ENCODE measurements at places on chromosomes 13 and 19.
A peak's percentile ranks its signal among the peaks of the same experiment; 100 is the strongest.

GRCh38 chr13:29619995-29620394 is 24.5 kb upstream of the SLC7A1 start:
- DNase-seq = no peak

- DNase-seq = peak; percentile 97
Observed at GRCh38 chr19:35643255-35644205, 2.0 kb downstream of the ETV2 start.

DNA sequence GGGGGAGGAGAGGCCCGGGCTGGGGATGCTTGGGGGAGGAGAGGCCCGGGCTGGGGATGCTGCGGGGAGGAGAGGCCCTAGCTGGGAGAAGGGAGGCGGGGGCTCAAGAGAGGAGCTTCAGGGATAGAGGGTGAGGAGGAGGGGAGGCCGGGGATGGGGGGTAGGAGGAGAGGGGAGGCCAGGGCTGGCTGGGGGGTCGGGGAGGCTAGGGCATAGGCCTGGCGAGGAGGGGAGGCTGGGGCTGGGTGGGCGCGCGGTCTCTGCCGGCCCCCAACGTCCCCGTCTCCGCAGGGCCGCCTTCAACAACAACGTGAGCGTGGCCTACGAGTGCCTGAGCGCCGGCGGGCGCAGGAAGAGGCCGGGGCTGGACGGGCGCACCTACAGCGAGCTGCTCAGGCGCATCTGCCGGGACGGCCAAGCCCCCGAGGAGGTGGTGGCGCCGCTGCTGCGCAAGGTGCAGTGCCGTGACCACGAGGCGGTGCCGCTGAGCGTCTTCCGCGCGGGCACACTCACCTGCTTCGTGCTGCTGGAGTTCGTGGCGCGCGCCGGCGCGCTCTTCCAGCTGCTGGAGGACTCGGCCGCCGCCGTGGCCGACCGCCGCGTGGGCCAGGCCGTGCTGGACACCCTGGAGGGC is 11.4 kb downstream of the TPGS1 start:
- DNase-seq = no peak

DNA sequence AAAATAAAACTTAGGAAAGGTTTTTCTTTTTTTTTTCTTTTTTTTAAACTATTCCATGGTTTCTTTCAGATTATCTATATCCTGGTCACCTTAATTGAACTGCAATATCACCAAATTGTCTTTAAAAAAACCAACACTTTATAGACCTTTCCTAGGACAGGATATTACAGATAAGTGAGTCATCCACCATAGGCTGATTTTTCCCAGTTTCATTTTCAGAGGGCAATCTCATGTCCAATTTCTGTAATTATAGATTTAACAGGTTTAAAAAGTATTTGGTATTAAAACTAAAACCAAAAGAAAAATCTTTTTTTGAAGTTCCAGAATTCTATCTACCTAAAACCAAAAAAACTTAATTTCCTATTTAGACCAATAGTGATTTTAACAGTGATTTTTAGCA is 13.2 kb downstream of the SPART start:
- DNase-seq = no peak

DNA sequence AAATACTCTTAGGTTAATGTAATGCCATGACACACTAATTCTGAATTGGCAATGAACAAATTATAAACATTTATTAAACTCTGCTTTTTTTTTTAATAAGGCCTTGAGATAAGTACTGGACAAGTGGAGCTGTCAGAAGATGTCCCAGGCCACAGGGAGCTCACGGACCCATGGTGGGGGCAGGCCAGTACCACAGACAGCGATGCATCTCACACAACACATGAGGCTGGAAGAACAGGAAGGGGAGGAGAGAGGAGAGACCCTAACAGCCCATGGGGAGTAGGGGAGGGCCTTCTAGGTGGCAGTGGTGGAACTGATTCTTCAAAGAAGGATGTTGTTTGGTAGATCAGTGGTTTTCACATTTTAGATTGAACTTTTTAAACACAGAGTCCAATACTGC is 128.4 kb downstream of the LHFPL6 start:
- DNase-seq = no peak

DNA sequence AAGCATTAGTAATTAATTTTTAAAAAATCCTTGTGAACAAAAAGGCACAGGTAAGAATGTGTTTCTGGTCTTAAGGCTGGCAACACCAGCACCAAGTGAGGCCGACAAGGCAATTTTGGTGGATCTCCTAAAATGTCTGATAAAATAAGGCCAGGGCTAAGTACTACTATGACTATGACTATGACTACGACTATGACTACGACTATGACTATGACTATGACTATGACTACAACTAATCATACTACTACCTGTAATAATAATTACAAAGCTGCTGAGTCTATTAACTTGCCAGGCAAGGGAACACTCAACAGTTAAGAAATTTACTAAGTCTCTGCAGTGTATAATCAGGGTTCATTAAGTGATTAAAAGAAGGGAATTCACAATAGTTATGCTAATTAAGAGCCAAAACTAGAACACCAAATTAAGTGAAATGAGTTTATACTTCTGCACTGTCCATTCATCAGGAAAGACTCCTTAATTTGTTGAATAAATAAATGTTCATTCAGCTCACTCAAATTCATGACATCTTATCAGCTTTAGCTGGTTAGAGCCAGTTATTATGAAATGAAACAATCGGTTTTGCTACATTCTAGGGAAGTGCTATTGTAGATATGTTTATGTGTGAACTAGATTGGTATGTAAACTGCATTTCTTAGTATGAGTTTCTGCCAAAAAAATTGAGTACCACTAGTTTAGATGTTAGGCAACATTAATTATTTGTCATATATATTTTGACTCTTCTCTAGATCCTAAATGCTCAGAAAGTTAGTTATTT is 1626.2 kb upstream of the PCDH20 start:
- DNase-seq = no peak

DNA sequence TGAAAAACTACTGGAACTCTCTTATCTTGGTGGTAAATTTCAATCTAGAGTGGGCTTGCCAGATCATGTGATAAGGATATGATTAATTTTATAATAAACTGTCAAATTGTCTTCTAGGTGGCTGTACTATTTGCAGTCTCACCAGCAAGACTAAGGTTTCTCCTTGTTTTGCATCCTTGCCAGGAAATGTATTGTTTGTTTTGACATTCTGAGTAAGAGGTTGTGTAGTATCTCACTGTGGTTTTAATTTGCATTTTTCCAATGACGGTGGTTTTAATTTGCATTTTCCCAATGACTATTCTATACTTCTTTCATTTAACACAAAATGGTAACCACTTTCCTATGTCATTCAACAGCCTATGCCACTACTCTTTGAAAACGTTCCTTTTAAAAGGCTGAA is 2.0 kb downstream of the CAB39L start:
- no peak for DNase-seq

DNA sequence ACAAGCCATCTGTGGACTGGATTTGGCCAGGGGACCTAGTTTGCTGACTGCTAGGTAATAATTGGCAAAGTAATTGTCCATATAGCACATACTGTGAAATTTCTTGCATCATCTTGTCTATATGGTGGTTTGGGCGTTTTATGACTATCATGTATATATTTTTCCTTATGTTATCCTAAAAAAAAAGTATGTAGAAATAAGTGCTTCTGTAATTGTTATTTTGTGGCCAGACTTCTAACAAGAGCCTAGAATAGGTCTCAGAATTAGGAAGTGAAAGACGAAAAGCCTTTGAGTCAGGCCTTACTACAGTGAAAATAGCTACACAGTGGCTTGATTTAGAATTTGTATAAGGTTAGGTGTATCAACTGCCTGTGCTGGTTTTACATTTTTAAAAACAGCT is 4.2 kb downstream of the FNDC3A start:
- no peak for DNase-seq

DNA sequence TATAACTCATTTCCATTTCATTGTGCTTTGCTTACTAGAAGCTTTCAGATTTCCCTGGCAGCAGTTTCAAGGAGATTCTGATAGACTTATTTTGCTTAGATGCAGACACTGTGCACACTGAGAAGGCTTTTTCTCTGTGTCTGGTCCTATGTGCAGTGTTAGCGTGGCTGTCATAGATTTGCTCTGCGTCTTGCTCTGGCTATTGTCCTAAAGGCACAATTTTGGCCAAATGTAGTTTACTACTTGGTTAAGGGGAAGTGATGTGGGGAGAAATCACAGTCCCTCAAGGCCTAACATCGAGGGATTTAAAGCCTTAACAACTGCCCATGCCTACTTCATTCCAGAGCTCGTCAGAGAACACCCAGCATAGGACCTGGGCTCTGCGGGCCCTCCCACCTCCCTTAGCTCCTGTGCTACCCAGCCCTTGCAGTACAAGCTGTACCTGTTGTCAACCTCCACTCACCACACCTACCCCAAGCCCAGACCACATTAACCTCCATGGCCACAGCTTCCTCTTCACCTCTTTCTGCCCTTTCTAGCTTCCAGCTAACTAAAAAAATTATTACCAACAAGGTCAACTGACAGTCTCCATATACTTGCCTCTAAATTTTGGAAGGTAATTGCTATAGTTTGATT is 38.9 kb upstream of the KATNAL1 start:
- no peak for DNase-seq

GRCh38 chr19:35433448-35433847 is 14.6 kb upstream of the FFAR2 start:
- DNase-seq = no peak

GRCh38 chr13:25752957-25753551 is 298.8 kb downstream of the SHISA2 start:
- DNase-seq = peak; percentile 54

GRCh38 chr19:30326393-30326710 is 45.8 kb upstream of the ZNF536 start:
- no peak for DNase-seq

DNA sequence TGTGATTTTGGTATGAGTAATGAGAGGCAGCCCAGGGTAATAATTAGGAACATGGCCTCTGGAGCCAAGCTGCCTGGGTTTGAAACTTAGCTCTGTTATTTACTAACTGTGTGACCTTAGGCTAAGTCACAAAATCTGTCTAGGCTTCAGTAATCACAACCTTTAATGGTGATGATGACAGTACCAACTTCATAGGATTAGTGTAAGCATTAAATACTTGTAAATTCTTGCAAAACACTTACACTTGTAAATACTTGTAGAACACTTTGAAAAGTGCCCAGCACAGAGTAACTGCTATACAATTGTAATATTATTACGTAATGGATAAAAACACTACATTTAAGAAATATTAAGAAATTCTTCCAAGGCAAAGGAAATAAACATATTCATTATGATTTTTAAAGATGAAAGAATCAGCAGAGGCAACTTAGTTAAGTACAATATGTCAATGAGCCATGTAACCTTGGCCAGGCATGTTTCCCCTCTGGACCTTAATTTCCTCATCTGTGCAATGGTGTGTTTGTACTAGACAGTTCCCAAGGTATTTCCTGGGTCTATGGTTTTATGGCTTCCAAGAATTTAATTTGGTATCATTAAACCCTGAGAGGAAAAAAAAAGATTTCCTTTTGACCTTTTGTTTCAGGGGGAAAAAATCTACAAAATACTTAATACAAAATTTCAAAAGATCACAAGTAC is 628.5 kb upstream of the KLHL1 start:
- DNase-seq = no peak

DNA sequence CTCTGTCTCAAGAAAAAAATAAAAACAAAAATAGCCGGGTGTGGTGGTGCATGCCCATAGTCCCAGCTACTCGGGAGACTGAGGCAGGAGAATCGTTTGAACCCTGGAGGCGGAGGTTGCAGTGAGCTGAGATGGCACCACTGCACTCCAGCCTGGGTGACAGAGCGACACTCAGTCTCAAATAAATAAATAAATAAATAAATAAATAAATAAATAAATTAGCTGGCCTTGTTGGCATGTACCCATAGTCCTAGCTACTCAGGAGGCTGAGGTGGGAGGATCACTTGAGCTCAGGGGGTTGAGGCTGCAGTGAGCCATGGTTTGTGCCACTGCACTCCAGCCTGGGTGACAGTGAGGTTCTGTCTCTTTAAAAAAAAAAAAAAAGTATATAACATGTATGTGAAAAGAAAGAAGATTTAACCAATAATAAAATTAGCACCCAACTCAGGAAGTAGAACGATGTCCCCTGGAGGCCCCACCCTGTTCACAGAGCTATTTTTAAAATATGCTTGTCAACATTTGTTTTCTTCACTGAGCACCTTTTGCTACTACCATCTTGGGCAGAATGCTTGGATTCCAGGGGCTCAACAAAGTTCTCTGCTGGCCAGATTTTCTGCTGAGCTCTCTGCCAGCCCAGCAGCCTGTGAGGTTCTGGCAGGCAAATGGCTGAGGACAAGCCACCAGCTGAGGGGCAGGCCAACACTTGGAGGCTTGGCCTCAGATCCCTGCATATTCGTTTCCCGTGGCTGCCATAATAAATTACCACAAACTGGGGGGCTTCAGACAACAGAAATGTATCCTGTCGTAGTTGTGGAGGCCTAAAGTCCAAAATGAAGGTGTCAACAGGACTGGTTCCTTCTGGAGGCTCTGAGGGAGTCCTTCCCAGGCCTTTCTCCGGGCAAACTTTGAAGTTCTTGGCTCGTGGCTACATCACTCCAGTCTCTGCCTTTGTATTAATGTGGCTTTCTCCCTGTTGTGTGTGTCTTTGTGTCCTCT is 5.2 kb downstream of the SLC25A42 start:
- no peak for DNase-seq

DNA sequence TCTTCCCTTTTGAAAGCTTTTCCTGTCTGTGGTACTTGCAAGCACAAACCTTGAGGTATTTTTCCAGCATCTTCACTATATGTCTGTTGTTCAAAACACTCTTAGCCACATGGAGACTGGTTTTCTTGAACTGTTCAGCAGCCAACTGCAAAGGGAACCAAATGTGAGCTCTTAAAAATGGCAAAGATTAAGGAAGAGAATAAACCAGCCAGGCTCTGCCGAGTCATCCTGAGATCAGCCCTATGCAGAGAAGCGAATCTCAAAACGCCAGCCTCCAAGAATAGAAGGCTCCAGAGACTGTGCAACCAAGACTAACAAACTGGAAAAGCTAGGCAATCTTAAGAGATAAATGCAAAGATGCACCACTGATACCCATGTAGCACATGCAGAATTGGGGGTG is 20.7 kb downstream of the AKAP8 start:
- DNase-seq = no peak

- DNase-seq = no peak
Observed at GRCh38 chr13:94558716-94559115, 37.2 kb downstream of the TGDS start.

DNA sequence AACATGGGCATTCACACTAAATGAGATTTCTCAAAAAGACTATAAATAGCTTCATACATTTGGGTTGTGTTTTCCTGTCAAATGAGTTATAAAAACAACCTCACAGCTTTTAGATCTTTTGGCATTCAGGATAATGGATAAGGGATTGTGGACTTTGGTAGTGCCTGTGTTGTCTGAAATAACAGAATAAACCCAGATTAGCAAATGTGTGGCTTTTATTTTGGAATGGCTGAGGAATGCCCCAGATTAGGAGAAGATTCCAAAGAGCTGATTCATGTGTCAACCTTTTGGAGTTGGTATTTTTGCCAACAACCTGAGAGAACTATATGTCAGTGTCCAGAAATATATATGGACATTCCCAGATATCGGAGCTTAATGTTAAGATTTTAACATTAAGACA is 164.7 kb downstream of the MTUS2 start:
- no peak for DNase-seq

Measured in DMS53 (cell line).